ENCODE measurements at places on chromosomes 1 and 21. TPM values are rescaled to one million over a fixed set of nuclear protein-coding genes. Genes with fewer than 3 reads are reported as not detected.

MX1 gene
- 34.6 TPM for total RNA-seq

SYNC gene
- 111 TPM for total RNA-seq

SLC66A1 gene
- total RNA-seq, result 16.5 TPM

TTC24 gene
- not detected for total RNA-seq
